ENCODE measurements at places on chromosomes 16 and 17. TPM values are rescaled to one million over a fixed set of nuclear protein-coding genes. Genes with fewer than 3 reads are reported as not detected.

- H3K27me3 ChIP-seq: no peaks in the 10 kb centered on the region
- no peaks in the 10 kb centered on the region for H3K4me1 ChIP-seq
- H3K27ac ChIP-seq: no peak overlapping the region
- DNase-seq: no peak
These were observed 62.8 kb downstream of the GRB7 start for GRCh38 chr17:39800540-39800939.

Gene GPATCH8
- 51.5 TPM for total RNA-seq

DNA sequence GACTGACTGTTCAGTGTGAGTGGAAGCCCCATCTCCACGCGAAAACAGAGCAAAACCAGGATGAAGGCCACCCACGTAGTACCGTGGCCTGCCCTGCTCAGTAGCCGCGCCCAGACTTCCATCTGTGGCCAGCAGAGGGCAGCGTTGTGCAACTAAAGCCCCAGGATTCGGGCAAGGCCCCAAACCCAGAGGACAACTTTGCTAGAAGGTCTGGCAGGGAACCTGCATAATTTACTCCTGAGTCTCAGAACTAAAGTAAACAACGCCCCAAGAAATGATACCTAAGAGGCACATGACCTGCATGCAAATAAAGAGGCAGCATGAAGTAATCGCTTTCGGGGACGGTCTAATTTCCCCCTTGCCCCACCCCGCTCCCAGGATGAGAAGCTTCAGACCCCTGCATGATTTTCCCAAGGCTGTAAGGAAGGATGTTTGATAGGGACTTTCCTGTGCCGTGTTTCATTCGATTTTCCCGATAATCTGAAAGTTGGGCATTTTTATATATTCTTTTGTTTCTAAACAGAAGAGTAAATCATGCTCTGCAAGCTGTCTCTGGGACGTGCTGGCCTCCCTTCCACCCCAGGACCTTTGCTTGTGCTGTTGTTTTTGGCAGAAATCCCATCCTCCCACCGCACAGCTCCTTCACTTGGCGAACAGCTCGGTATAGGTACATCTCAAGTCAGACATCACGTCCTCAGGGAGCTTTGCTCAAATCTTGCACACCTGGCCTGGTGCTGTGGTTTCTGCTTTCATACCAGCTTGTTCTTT lies 18.6 kb downstream of the HSBP1 start:
- no peak overlapping the region for H3K27ac ChIP-seq
- H3K4me1 ChIP-seq: no peaks in the 10 kb centered on the region
- no peaks in the 10 kb centered on the region for H3K27me3 ChIP-seq
- peak; percentile 93 for DNase-seq

GRCh38 chr17:8223356-8224126 lies 13.2 kb upstream of the AURKB start:
- peak; percentile 53 for DNase-seq
- H3K27me3 ChIP-seq: no peaks in the 10 kb centered on the region
- peak overlapping the region; percentile 98 for H3K27ac ChIP-seq
- H3K4me1 ChIP-seq: no peaks in the 10 kb centered on the region
- H3K4me3 ChIP-seq: peak overlapping the region; percentile 91

GRCh38 chr16:13060932-13061331 lies 159.5 kb downstream of the SHISA9 start:
- H3K4me1 ChIP-seq: no peaks in the 10 kb centered on the region
- H3K27ac ChIP-seq: no peak overlapping the region
- no peaks in the 10 kb centered on the region for H3K27me3 ChIP-seq
- H3K36me3 ChIP-seq: no peaks in the 10 kb centered on the region

Gene TRIM37
- 24.6 TPM for total RNA-seq

GRCh38 chr16:87968541-87968940 lies 17.3 kb downstream of the BANP start:
- H3K27me3 ChIP-seq: no peaks in the 10 kb centered on the region
- peak overlapping the region; percentile 87 for H3K27ac ChIP-seq

- no peak overlapping the region for H3K27ac ChIP-seq
- no peak for DNase-seq
- no peaks in the 10 kb centered on the region for H3K27me3 ChIP-seq
- no peak overlapping the region for H3K4me3 ChIP-seq
- H3K4me1 ChIP-seq: no peaks in the 10 kb centered on the region
These were observed 96.3 kb upstream of the CHMP6 start for GRCh38 chr17:80895366-80895765.

- no peaks in the 10 kb centered on the region for H3K27me3 ChIP-seq
- DNase-seq: no peak
- no peak overlapping the region for H3K4me3 ChIP-seq
- peaks cover 20% of the 10 kb centered on the region for H3K4me1 ChIP-seq
These were observed 22.0 kb downstream of the GOSR2 start for GRCh38 chr17:46944931-46945330.

DNA sequence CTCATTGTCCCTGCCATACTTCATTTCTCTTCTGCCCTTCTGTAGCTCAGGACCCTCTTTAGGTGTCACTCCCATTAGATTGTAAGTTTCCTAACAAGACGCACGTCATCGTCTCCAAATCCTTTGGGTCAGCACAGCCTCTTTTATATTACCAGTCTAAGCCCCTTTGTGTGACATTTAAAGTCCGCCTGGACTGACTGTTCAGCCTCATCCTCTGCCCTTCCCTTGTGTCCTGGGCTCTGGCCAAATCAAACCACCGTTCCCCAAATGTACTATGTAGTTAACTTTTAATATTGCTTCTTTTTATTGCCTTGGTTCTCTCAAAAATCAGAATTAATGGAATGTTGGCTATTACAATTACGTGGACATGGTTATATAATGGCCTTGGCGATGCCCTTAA lies 38.2 kb downstream of the PITPNC1 start:
- no peaks in the 10 kb centered on the region for H3K36me3 ChIP-seq
- H3K27me3 ChIP-seq: no peaks in the 10 kb centered on the region
- H3K4me3 ChIP-seq: no peak overlapping the region
- H3K27ac ChIP-seq: no peak overlapping the region
- H3K4me1 ChIP-seq: no peaks in the 10 kb centered on the region

GRCh38 chr17:14302091-14302430 lies 1.2 kb downstream of the HS3ST3B1 start:
- peaks cover 6% of the 10 kb centered on the region for H3K4me1 ChIP-seq
- no peaks in the 10 kb centered on the region for H3K36me3 ChIP-seq
- H3K27me3 ChIP-seq: peaks cover 39% of the 10 kb centered on the region
- peak overlapping the region; percentile 25 for H3K27ac ChIP-seq

- H3K4me3 ChIP-seq: no peak overlapping the region
- no peaks in the 10 kb centered on the region for H3K4me1 ChIP-seq
These were observed 215.7 kb downstream of the IRX3 start for GRCh38 chr16:54070789-54071343.

- peak; percentile 88 for DNase-seq
- peak overlapping the region; percentile 88 for H3K27ac ChIP-seq
- peaks cover 15% of the 10 kb centered on the region for H3K4me1 ChIP-seq
- peak overlapping the region; percentile 58 for H3K4me3 ChIP-seq
These were observed 19.5 kb downstream of the SIAH1 start for GRCh38 chr16:48365601-48366164.

Measured in breast epithelium (tissue), 4 donors.